Activated CD4-positive, alpha-beta T cell treated with anti-CD3 and anti-CD28 coated beads, Interleukin-2, amount 10 ng/mL, durations not matched to agents 24 days and 14 days (primary cell): ENCODE measurements at places on chromosomes 16 and 17. TPM values are rescaled to one million over a fixed set of nuclear protein-coding genes. Genes with fewer than 3 reads are reported as not detected.

DNA sequence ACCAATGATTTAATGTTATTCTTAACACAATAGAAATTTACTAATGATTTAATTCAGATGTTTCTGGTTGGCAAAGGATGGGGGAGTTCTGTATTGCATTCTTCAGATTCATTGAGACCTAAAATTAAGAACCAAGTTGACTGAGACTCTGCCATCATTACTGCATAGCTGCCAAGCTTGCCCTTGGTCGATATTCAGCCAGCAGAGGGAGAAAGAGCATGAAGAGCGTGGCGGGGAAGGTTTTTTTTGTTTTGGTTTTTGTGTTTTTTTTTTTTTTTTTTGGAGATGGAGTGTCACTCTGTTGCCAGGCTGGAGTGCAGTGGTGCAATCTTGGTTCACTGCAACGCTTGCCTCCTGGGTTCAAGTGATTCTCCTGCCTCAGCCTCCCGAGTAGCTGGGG lies 659.4 kb upstream of the EEF2KMT start:
- no peak overlapping the region for H3K27ac ChIP-seq
- DNase-seq, result no peak
- no peak overlapping the region for H3K4me3 ChIP-seq
- H3K27me3 ChIP-seq, result no peaks in the 10 kb centered on the region
- no peaks in the 10 kb centered on the region for H3K36me3 ChIP-seq

DNA sequence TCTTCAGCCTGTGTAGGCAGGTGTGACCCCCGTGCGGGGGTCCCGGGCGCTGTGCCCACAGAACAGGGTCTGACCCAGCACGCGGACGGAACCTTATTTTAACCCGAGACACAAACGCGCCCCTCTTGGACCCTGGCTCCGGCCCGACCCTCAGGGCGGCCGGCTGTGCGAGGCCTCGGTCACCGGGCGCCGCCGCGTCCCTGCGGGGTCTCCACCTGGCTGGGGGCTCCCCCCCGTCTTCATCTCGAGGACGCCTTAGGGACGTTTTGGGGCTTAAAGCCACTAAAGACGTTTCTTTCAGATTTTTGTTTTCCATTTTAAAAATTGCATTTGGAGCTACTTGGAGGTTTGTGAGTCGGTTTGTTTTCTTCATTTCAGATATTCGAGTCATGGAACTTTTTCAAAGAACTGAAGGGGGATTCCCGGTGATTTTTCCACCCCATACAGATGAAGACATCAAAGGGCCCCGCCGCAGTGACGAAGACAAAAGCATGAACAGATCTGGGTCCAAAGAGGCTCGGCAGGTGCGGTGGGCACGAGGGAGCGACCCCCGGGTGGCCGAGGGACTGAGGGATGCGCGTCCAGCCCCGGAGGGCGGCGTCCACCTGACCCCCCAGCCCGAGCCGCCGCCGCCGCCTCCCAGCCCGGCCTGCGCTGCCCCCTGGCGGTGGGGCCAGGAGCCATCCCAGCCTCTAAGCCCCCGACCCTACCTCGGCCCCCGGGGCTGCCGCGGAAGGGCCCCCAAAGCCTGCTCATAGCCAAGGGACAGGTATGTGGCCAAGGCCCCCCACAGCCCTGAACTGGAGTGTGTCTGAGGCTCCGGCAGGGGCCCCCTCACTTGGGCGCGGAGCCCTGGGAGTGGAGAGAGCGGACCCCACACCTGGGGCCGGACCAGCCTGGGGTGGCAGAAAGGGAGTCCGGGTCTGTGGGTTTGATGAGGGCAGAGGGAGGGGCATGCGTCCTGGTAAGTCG lies 3.8 kb upstream of the CD7 start:
- H3K4me3 ChIP-seq, result peak overlapping the region; percentile 83
- no peaks in the 10 kb centered on the region for H3K27me3 ChIP-seq
- H3K27ac ChIP-seq, result peak overlapping the region; percentile 94
- DNase-seq, result peak; percentile 93
- H3K36me3 ChIP-seq, result peaks cover 22% of the 10 kb centered on the region

DNA sequence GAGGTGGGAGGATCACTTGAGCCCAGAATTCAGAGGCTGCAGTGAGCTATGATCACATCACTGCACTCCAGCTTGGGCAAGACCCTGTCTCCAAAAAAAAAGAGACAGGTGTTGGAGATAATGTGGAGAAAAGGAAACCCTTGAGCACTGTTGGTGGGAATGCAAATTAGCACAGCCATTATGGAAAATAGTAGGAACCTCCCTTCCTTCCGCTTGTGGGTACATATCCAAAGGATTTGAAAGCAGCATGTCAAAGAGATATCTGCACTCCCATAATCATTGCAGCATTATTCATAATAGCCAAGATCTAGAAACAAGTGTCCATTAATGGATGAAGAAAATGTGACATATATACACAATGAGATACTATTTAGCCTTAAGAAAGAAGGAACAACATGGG lies 9.7 kb upstream of the ADCY7 start:
- H3K4me1 ChIP-seq, result peaks cover 3% of the 10 kb centered on the region
- no peak overlapping the region for H3K4me3 ChIP-seq
- H3K27ac ChIP-seq, result no peak overlapping the region
- DNase-seq, result no peak

The SMIM5 gene
- total RNA-seq, result 0.14 and 0.38 TPM in 2 replicates

The CBX8 gene
- 9.4 TPM in 2 replicates for total RNA-seq

DNA sequence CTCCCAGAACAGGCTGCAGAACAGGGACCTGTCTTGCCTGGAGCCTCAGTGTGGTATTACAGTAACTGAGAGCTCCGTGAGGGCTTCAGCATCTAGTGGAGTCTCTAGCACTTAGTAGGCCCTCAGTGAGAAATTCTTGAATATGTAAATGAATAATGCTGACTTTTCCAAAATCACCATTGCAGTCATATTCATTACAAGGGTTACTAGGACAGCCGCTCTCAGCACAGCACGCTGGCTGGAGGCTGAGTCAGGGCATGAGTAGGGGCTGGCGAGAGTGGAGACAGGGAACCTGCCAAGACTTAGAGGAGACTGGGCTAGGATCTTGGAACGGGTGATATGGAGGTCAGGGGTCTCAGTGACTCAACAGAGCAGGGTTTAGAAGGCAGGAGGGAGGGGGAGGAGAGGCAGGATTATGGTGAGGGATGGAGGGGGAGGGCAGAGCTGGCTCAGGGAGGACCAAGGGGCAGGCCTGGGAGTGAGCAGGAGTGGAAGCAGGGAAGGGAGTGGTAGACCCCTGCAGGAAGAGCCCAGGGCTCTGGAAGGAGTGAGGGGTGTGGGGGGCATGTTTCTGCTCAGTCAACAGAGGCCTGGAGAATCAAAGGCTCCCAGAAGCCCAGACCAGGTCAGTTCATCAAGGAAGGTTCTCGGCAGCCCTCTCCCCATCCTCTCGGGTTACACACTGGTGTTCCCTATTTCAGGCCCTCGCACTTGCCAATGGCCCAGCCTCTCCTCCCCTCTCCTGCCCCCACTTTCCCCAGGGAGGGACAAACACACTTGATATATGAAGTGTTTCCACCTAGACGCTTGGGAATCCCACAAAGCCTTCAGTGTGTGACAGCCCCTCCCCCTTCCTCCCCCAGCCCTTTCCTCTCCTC lies 42.3 kb downstream of the FZD2 start:
- no peak for DNase-seq
- H3K36me3 ChIP-seq, result no peaks in the 10 kb centered on the region
- H3K4me1 ChIP-seq, result no peaks in the 10 kb centered on the region
- no peak overlapping the region for H3K27ac ChIP-seq
- peaks cover 10% of the 10 kb centered on the region for H3K27me3 ChIP-seq
- no peak overlapping the region for H3K4me3 ChIP-seq

The CRHR1 gene
- not detected in 2 replicates for total RNA-seq

DNA sequence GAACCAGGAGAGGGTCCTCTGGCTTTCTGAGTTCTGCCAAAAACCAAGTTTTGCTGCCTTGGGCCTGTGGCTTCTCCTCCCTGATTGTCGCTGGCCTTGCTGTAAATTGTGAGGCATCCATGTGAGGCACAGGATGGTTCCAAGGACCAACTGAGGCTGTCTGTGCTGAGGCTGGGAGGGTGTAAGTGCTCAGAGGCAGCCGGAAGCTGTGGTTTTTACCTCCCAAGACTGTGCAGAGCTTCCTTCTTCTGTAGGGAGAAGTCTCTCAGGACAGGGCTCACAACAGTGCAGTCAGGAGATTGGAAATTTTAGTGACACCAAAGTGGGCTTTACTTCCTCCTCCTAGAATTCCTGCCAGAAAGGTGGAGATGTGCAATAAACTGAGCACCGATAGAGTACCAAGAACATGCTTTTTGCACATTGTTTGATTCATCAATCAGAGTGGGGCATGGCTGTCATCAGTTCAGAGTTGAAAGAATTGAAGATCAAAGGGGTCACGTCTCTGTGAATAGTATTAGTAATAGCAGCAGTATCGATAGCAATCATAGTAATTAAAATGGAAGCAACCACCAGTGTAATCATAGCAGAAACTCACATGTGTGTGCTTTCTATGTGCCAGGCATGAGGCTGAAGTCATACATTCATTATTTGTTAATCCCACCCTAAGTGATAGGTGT lies 467.1 kb downstream of the WWOX start:
- H3K27me3 ChIP-seq, result no peaks in the 10 kb centered on the region
- peaks cover 5% of the 10 kb centered on the region for H3K4me1 ChIP-seq
- no peak overlapping the region for H3K4me3 ChIP-seq
- DNase-seq, result no peak
- H3K27ac ChIP-seq, result no peak overlapping the region

DNA sequence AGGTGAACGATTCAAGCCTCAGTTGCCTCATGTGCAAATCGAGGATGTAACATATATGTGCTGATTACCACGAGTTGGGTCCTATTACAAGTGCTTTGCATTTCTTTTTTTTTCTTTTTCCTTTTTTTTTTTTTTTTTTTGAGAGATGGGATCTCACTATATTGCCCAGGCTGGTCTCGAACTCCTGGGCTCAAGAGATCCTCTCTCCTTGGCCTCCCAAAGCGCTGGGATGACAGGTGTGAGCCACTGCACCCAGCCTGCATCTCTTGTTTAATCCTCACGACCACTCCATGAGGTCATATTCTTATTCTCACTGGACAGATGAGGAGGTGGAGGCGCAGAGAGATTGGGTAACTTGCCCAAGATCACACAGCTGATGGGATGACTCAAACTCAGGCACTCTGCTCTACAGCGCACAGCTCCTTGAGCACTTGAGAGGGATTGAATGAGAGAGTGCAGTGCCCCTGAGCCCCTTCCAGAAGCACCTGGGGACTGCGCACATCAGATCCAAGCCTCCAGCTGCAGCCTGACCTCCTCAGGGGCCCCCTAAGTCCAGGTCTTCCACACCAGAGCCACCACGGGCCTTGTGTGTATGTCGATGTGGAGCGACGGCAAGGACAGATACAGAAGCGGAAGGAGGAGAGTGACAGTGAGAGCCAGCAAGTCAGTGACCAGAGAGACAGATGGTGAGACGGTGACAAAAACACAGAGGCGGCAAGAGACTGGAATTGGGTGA lies 4.9 kb downstream of the STX1B start:
- no peak overlapping the region for H3K4me3 ChIP-seq
- H3K27me3 ChIP-seq, result peaks cover 16% of the 10 kb centered on the region
- H3K27ac ChIP-seq, result no peak overlapping the region
- H3K36me3 ChIP-seq, result no peaks in the 10 kb centered on the region

The GAS7 gene
- 0.21 and 0.26 TPM in 2 replicates for total RNA-seq

DNA sequence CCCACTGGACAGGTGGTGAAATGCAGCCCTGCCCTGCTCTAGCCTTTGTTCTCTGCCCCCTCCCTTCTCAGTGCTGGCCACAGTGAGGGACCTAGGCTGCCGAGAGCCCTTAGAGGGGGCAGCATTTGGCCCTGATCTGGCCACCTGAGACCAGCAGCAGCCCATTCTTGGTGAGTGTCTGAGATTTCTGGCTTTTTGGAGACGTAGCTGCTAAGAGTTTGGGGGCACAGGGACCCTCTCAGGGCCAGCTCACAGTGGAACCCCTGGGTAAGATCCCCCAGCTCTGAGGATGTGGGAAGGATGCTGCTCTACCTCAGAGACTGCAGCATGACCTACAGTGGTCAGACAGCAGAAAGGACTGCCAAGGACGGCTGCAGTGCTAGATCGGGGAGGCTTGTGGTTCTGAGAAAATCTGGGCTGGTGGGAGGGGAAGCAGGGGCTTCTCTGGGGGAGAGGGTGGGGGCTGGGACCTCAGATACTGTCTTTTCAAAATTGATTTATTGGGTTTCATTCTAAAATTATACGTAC lies 13.3 kb downstream of the GRB7 start:
- no peak overlapping the region for H3K27ac ChIP-seq
- no peaks in the 10 kb centered on the region for H3K36me3 ChIP-seq
- DNase-seq, result no peak
- H3K27me3 ChIP-seq, result no peaks in the 10 kb centered on the region

- H3K36me3 ChIP-seq, result no peaks in the 10 kb centered on the region
- H3K4me3 ChIP-seq, result no peak overlapping the region
- peaks cover 2% of the 10 kb centered on the region for H3K4me1 ChIP-seq
- no peaks in the 10 kb centered on the region for H3K27me3 ChIP-seq
- no peak overlapping the region for H3K27ac ChIP-seq
- DNase-seq, result no peak
Measured at GRCh38 chr16:14097182-14097959, 26.3 kb downstream of the MRTFB start.

GRCh38 chr16:29678691-29679267 lies at the start of gene QPRT:
Gene QPRT (plus strand): TSS chr16:29679180. CDS start chr16:29679198, 18 bp downstream.
- peak within 1 kb of the TSS; percentile 86 for H3K27ac ChIP-seq
- no peaks in the 10 kb centered on the region for H3K36me3 ChIP-seq
- peaks cover 23% of the 10 kb centered on the region for H3K4me1 ChIP-seq

- no peaks in the 10 kb centered on the region for H3K27me3 ChIP-seq
- H3K36me3 ChIP-seq, result no peaks in the 10 kb centered on the region
- H3K27ac ChIP-seq, result no peak overlapping the region
Measured at GRCh38 chr17:53492532-53492931, 330.2 kb upstream of the KIF2B start.
